ENCODE measurements at places on chromosomes 4 and X. TPM values are rescaled to one million over a fixed set of nuclear protein-coding genes. Genes with fewer than 3 reads are reported as not detected.
A peak's percentile ranks its signal among the peaks of the same experiment; 100 is the strongest.

GRCh38 chrX:16429406-16429805 is 220.6 kb upstream of the S100G start:
- no peak for DNase-seq

DNA sequence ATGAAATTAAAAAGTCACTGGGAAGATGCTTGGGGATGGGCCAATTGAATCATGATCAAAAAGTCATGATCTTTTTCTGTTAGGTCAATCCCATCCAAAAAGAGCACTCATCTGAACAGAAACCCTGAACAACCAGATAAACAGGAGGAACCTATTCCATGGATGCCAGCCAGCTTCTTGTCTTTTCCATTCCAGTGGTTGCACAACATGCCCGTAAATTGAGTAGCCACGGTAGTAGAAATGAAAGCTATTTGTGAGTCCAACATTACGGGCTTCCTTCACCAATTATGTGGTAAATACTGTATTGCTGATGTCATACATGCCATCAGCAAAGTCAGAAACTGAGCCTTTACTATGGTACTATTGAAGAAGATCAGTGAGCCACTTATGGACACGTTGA is 982.4 kb upstream of the HS3ST1 start:
- DNase-seq: no peak

DNA sequence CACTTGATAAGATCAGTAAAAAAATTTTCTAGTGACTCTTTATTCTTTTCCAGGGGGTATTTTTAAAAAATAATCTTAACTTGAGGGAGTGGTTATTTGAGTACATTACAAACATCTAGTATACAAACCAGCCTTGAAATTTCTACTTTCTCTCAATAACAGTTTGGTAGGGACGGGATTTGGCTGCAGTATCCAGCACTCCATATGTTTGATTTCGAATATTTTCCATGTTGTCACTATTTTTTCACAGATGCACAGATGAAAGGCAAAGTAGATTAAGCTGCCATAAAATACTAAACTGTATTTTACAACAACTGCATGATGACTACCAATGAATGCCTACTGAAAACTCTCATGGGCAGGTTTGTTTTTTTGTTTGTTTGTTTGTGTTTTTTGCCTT is 225.0 kb downstream of the COX7B2 start:
- no peak for DNase-seq

- peak; percentile 70 for DNase-seq
Measured at GRCh38 chr4:162061214-162061613, 102.6 kb downstream of the FSTL5 start.

GRCh38 chr4:121811122-121811521 is 10.0 kb downstream of the EXOSC9 start:
- no peak for DNase-seq

GRCh38 chr4:24802648-24803047 is 7.3 kb downstream of the SOD3 start:
- DNase-seq: no peak

DNA sequence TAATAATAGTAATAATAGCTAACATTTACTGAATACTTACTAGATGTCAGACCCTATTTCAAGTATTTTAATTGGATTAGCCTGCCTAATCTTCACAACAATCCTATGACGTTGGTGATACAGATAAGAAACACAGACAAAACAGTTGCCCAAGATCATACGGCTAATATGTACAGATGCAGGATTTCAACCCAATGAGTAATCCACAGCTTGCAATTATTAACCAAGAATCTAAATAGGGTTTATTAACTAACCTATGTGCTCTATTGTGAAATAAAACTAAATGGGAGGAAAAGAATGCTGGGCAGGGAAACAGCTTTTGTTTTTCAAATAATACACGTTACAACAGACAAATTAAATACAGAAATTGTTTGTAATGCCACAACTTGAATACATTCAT is 23.4 kb downstream of the FBXO8 start:
- no peak for DNase-seq

DNA sequence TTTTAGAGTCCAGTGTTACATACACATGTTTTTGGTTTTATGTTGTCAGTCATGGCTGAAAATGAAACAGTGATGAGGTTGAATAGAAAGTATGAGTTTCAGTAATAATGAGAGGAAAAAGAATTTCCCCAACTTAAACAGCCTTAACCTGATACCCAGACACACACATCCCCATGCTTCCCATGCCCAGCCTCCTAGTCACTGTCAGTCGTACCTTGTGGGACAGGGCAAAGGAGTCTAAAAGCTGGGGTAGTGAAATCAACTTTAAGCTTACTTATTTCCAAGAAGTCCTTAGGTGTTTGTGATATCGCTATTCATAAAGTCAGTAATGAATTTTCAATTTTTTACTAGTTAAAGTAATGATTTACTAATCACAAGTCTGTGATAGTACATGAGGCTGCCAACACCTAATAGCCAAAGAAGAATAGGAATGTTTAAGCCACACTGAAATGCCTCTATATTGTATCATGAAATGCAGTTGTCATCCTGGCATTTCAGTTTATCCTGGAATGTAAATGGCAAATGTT is 24.3 kb upstream of the GPR34 start:
- DNase-seq: no peak

DNA sequence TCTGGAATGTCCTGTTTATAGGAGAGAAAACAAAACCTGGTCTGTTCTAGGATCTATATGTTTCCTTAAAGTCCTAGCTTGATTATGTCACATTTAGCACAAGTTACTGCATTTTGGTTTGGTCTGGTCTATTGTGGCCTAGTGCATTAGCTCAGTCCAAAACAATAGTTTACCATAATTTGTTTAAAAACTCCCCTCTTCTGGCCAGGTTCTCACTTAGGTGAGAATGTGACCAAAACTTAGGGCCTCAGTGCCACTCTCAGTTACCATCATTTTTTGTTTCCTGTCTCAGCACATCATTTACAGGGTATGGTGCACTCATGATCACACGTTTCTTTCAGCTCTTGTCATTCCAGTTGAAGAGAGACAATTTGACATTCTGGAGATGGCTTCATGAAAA is 378.5 kb downstream of the KLHL4 start:
- DNase-seq: no peak

GRCh38 chrX:42624524-42624923 is 153.4 kb downstream of the PPP1R2C start:
- DNase-seq: no peak

GRCh38 chr4:41104155-41104554 is 110.2 kb downstream of the APBB2 start:
- DNase-seq: no peak

GRCh38 chrX:7083468-7084396 is 63.8 kb upstream of the STS start:
- no peak for DNase-seq

GRCh38 chrX:135438734-135439043 is 16.9 kb downstream of the SMIM10L2A start:
- no peak for DNase-seq

DNA sequence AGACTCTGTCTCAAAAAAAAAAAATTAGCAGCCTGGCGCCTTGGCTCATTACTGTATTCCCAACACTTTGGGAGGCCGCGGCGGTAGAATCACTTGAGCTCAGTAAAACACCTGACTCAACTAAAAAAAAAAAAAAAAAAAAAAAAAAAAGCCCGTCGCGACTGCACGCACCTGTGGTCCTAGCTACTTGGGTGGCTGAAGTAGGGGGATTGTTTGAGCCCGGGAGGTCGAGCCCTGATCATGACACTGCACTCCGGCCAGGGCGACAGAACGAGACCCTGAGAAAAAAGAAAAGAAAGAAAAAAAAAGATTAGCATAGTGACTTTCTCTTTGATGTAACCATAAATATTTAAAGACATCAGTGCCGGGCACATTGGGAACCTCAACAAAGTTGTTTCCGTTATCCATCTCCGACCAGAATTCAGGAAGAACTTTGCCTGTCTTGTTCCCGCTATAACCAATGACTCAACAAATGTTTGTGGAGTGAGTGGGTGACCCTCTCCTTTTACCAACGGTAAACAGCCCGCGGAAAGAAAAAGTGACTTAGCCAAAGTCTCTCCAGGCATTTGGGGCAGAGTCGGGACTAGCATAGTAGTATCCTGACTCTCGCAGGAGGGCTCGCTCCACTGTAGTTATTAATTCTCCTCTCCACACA is 553 bp upstream of the MED28 start:
- DNase-seq: peak; percentile 33

GRCh38 chr4:186029571-186030398 is 39.2 kb upstream of the TLR3 start:
- peak; percentile 30 for DNase-seq

GRCh38 chrX:107506596-107507031 is 57.2 kb downstream of the FRMPD3 start:
- DNase-seq: peak; percentile 65

DNA sequence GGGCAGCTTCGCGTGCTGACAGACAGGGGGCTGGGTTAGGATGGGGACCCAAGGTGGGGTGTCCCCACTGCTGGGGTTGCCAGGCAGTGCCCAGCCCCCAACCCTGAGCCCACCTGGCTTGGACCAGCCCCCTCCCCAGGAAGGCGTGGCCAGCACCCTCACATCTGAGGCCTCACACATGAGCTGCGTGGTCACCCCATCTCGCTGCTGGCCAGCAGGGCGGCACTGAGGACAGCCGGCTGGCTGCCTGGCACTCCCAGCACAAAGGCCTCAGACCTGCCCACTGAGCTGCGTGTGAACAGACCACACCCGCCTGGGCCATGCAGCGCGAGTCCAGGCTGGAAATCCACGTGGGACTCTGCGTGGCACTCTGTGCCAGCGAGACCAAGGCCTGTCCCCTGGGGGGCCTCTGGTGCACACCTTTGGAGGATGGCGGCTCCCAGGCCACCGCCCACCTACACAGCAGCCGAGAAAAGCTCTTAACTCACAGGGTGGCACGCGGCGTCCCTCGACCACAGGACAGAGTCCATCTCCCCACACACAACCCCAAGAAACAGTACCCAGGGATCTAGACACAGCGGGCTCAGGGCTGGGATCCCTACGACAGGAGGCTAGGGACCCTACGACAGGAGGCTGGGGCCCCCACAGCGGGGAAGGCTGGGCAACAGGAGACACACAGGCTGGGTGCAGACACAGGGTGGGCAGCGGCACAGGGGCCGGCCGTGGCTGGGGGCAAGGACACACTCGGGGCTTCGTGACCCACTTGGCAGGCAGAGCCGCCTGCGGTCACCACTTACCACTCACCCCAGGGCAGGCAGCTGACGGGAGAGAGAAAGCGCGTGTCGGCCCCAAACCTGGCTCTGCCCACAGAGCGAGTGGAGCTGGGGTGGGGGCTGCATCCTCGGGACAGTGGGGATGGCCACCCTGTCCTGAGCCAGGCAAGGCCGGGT is 9.8 kb downstream of the DGKQ start:
- no peak for DNase-seq

DNA sequence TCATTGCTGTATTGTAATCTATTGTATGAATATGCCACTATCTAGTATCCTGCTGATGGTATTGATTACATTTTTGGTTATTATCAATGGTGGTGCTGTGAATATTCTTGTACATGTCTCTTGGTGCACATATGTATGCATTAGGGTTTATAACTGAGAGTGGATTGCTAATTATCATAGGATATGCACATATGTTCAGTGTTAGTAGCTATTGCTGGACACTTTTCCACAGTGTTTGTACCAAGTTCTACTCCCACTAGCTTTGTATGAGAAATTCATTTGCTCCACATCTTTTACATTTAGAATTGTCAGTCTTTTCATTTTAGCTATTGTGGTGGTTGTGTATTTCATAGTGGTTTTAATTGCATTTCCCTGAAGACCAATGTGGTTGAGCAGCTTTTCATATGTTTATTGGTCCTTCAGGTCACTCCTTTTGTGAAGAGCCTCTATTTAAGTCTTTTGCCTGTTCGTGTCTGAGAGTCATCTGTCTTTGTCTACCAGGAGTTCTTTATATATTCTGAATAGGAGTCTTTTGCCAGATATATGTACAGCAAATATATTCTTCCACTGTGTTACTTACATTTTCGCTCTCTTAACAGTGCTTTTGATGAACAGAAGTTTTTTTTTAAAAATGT is 87.1 kb downstream of the TBC1D19 start:
- DNase-seq: peak; percentile 22

GRCh38 chrX:28303486-28303885 is 283.8 kb upstream of the IL1RAPL1 start:
- DNase-seq: no peak

The KDR gene
- total RNA-seq: 102 TPM

The NDP gene
- 0.27 TPM for total RNA-seq

The ARHGAP24 gene
- total RNA-seq: 0.21 TPM

The XAGE2 gene
- not detected for total RNA-seq

The NEIL3 gene
- total RNA-seq: 15.4 TPM

Measured in GM23338 (cell line).